Fibroblast of gingiva (primary cell): ENCODE measurements at places on chromosomes 2 and 18.

- DNase-seq: no peak
These were observed 26.2 kb downstream of the UNC50 start for GRCh38 chr2:98634406-98635092.

DNA sequence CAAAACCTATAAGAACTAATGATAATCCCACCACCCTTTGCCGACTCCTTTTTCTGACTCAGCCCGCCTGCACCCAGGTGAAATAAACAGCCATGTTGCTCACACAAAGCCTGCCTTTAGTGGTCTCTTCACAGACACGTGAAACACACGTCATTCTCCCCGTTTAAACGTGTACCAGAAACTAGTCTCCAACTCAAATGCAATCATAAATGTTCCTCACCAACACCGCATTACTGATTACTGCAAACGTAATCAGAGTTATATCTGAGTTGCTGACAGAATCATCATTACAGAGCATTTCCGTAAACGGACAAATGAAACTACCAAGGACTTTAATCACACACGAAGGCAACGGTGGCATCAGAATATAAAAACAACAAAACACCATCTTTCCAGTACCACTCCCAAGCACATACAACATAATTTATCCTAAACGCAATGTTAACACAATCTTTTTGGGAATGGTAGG lies 1.9 kb downstream of the CLK1 start:
- DNase-seq: peak; percentile 39

GRCh38 chr2:170145675-170146432 lies 32.1 kb upstream of the MYO3B start:
- DNase-seq: no peak

- DNase-seq: no peak
These were observed 66.5 kb downstream of the RAB10 start for GRCh38 chr2:26100384-26100783.

- no peak for DNase-seq
These were observed 269.3 kb upstream of the RAB12 start for GRCh38 chr18:8339952-8340351.

DNA sequence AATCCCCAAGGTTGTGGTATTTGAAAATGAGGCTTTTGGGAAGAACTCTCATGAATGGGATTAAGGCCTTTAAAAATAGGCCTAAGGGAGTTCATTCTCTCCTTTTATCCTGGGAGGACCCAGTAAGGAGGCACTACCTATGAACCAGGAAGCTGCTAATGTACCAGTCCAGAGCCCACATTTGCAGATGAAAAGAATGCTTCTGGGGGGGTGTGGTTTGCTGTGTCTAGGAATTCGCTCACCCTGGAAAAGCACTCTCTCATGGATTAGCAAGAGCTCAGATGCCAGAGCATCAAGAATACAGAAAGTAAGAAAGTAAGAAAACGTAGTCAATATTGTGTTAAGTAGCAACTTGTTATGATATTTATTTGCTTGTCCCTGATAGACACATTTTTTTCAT lies 785.7 kb upstream of the GYPC start:
- DNase-seq: no peak
